ENCODE measurements at places on chromosomes 12 and 14.

DNA sequence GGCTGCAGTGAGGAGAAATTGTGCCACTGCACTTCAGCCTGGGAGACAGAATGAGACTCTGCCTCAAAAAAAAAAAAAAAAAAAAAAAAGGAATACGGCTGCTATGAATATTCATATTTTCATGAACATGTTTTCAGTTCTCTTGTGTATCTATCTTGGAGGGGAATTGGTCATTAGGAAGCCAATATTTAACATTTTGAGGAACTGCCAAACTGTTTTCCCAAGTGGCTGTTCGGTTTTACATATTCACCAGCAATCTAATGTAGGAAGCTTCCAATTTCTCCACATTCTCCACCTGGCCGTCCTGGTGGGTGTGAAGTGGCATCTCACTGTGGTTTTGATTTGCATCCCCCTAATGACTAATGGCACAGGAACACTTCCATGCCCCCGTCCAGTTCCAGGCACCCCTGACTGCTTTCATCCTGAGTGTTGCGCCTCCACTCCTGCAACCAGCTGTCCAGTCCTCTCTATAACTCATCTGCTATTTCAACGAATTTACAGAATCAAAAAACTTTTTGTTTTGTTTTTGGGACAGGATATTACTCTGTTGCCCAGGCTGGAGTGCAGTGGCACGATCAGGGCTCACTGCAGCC, 5.7 kb downstream of the STXBP6 start:
- no peak for DNase-seq

GRCh38 chr14:77458249-77458950, 507 bp downstream of the AHSA1 start:
- DNase-seq, result peak; percentile 58

GRCh38 chr12:57027011-57027804, 10.9 kb upstream of the TAC3 start:
- DNase-seq, result no peak

- no peak for DNase-seq
Observed at GRCh38 chr12:2338991-2339431, 286.2 kb downstream of the CACNA1C start.

DNA sequence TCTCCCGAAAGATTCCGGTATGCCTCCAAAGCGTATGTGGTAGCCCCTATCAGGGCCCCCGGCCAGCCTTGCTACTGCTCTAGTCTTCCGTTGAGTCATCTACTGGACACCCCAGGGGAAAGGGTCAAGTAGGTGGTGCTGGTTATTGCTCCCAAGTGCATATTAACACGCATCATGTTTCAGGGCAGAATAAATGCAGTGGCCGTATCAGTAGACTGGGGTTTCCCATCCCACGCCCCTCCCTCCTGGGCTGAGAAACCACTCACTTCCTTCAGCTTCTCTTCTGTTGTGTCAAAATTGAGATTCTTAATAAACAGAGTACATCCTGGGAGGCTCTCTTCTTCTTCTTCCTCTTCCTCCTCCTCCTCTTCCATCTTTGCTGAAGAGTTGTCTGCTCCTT, 39.3 kb downstream of the RBM19 start:
- no peak for DNase-seq

DNA sequence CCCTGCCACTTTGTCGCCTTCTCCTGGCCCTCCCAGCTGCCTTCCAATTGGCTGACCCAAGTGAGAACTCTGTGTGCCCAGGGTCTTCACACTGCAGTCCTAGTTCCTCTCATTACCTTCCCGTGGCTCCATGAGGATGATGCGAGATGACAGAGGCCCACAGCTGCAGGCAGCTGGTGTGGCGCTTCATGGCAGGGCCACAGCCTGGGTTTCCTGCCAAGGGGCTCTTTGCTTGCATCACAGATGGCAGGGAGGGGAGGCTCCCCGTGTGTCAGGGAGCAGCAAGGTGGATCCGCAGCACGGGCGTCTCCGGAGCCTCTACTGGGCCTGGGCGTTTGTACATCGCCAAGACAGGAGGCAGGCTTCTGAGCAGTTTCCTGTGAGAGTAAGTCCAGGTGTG, 28.9 kb downstream of the DEGS2 start:
- no peak for DNase-seq

DNA sequence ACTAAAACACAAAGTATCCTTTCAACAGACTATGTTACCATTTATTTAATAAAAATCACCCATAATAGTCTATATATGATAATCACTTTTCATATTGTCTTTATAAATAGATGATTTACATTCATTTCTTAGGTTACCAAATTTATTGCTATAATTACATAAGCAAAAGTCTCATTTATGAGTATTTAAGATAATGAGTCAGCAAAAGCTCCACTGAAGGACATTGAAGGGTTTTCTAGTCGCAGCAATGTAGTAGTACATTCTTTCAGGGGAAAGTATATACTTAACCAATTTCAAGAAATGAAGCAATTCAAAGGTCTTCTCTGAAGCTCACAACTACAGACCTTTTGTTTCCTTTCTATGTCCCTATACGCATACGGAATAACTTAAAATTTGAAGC, 110.9 kb downstream of the NOVA1 start:
- no peak for DNase-seq

DNA sequence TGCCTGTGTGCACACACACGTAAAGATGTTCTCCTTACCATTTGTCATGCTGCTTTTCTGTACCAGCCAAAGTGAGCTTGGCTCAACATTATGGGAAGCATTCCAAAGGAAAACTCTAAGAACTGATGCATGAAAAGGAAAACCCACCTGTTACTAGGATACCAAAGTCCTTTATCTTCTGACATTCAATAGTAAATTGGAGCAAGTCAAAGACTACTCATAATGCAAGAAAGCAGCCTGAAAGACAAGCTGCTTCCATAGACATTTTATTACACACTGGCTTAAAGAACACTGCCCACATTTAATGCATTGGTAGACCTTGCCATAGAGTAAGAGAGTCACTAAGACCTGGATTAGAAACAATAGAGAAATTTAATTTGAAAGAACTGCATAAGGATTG, 159.0 kb downstream of the LRIG3 start:
- no peak for DNase-seq

DNA sequence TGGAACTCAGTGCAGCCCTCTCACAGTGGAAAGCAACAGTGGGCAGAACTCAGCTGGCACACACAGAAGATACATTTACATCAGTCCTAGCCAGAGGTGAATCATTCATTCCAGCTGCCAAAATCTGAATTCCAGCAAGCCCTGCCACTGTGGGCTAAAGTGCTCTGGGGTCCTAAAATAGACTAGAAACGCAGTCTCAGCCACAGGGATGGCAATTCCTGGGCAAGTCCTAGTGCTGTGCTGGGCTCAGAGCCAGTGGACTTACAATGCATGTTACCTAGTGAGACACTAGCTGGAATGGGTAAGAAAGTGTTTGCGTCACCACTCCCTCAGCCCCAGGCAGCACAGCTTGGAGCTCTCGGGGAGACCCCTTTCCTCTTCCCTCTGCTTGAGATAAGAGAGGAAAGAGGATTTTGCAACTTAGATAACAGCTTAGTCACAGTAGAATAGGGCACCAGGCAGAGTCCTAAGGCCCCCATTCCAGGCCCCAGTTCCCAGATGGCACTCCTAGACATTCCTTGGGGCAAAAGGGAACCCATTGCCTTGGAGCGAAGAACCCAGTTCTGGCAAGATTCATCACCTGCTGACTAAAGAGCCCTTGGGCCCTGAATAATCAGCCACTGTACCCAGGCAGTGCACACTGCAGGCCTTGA, 592.9 kb downstream of the FSCB start:
- DNase-seq, result no peak

DNA sequence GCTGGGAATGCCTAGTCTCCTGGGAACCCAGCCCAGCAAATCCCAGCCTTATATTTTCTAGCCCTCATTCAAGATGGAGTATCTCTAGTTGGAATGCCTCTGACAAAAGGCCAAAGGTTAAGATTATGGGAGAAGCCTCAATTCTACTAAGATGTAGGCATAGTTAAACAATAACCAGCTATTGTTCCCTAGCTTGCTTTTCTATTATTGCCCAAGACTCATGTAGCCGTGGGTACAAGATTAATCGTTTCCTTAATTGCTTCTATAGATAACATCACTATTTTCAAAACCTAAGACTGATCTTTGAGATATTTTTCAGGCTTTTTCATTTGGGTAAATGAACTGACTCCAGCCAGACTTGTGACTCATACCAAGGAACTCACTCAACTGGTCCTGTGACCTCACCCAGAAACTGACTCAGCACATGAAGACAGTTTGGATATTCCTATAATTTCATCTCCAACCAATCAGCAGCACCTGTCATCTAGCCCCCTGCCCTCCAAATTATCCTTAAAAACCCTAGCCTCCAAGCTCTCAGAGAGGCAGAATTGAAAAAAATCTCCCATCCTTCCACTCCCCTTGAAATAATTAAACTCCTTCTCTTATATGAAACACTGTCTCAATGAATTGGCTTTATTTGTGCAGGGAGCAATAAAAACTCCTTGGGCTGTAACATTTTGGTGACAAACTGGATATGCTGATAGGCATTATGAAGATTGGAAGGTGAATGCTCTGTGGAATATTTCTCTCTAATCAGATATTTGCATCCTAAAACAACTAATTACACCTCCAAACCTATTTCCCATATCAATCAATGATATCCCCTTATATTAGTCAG, 589.0 kb downstream of the C12orf50 start:
- DNase-seq, result peak; percentile 96

GRCh38 chr14:64580467-64580866, 30.7 kb downstream of the PPP1R36 start:
- DNase-seq, result no peak

DNA sequence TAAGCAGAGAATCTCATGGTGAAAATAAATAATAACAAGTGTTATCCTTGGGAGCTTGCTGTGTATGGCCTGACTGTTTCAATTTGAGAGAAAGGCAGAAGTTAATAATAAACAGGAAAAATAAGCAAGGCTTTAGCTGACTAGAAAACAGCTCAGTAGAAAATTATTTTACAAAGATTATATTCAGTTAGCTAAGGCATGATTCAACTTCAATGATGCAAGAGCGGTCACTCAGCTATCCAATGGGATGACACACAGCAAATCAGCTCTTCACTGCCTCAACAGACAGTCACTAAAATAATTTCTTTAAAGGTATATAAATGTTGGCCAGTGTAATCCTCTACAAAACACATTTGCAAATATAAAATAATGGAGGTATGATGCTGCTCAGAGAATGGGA, 18.6 kb downstream of the GSTZ1 start:
- DNase-seq, result peak; percentile 71

GRCh38 chr12:122086641-122087285, 8.2 kb downstream of the MLXIP start:
- DNase-seq, result no peak

DNA sequence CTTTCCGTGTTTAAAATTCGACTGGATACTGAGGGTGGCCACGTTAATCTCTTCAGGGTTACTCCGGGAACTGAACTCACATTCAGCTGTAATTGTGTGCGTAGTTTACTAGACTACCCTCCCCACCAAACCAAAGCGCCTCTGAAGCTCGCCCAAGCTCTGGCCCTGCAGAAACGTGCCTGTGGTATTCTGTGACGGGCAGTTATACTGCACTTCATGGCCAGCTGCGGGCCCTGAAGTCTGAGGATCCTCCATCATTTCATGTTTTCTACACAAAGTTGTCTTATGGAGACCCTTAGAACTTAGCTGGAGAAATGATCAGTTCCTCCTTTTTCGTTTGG, 688 bp downstream of the ZNF26 start:
- DNase-seq, result peak; percentile 36

- peak; percentile 56 for DNase-seq
Observed at GRCh38 chr12:65016881-65017650, 104.0 kb downstream of the WIF1 start.

GRCh38 chr12:11793921-11794710, 144.6 kb downstream of the ETV6 start:
- DNase-seq, result no peak

DNA sequence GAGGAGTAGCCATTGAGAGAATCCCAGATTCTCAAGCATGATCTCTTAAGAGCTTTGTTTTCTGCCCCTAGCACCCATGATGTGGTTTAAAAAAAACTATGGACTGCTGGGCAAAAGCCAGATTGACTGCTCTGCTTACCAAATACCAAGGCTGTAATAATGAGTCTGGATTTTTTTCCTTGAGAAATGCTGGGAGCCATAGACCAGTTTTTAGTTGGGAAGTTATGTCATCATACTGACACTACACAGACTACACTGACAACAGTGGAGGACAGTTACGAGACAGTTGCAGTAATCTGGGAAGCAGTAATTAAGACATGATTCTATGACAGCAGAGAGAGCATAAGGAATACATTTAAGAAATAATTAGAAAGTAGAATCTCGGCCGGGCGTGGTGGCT, 35.8 kb downstream of the SPATA7 start:
- DNase-seq, result no peak

- peak; percentile 64 for DNase-seq
Observed at GRCh38 chr12:102197789-102198188, at the start of gene PMCH. Gene PMCH, minus strand, starts transcription at chr12:102197833. Its CDS starts 63 bp downstream, at chr12:102197770.

DNA sequence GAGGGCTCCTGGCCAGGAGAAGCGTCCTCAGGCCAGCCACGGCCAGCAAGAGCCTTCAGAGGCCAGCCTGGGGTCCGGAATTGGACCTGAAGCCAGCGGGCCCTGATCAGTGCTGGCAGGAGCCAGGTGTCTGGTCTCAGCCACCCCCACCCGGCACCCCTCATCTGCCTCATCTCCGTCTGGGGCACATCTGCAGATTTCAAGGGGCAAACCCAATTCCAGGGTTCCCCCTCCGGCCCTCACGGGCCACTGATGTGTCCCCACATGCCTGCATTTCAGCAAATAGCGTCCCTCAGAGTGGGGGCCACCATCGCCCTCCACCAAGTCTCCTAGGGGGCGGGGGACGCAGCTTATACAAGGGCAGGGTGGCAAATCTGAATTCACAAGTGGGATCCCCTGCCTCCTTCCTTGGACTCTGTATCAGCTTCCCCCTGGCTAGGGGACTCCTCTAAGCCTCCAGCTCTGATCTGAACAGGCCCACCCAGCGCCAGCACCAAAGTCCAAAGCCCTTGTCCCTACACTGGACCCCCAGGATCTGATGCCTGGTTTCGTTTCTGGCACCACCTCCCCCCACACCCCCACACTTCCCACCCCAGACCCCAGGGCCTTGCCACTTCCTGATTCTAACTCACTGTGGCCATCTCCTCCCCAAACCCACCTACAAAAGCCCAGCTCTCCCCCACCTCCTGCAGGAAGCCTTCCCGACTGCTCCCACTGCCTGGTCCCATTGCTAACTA, 10.1 kb downstream of the TMEM179 start:
- no peak for DNase-seq

DNA sequence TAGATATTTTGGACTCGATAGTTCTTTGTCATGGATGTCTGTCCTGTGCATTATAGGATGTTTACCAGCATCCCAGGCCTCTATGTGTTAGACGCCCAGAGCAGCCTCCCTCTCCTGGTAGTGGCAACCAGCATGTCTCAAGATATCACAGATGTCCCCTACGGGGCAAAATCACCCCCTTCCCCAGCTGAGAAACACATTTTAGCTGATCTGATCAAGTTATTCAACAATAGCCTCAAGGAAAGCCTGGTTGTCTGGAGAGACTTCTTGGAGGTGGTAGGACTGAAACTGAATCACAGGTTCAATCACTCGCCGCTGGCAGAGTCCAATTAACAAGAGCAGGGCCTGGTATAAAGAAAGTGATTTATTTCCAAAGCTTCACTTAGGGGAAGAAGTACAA, 17.6 kb downstream of the BDKRB1 start:
- DNase-seq, result no peak
